ENCODE measurements at places on chromosomes 4 and X.

DNA sequence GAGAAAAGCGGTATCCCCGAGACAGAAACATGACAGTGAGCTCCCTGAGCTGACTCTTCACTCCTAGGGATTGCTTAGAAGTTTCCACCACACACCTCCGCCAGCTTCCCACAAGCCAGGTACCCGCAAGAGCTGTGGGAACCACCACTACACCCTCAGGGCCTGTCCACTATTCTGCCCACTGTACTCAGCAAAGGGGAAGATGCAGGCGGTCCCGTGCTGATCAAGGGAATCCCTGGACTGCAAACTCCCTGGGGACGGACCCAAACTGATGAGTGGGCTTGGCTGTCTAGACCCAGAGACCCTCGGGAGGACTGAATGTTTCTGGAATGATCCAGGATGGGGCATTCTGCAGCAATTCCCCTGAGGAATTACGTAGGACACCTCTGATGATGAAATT is 30.2 kb downstream of the REELD1 start:
- DNase-seq: no peak

GRCh38 chr4:169147191-169147590 is 123.6 kb downstream of the SH3RF1 start:
- DNase-seq: no peak

DNA sequence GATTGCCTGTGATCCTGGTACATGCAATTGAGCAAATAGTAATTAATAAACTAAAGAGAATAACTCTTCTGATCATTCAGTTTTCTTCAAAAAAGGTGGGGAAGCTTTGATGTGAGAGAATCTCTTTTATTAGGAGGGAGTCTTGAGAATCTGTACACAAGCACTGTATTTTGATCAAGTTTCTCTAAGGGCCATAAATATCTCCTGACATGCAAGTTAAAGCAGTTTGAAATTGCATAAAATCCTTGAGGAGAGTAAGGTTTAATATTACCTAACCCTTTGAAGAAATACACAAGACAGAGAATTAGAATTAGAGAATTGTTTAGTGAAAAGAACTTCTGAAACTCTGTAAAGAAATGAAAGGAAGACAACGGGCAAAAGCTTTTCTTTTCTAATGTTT is 326.9 kb downstream of the FAT4 start:
- DNase-seq: no peak

GRCh38 chr4:22460266-22460665 is 55.6 kb downstream of the ADGRA3 start:
- DNase-seq: no peak

Data from CD4-positive, alpha-beta T cell treated with Interleukin-17A for 1 hour (primary cell).